ENCODE measurements at places on chromosomes 12 and 14. TPM values are rescaled to one million over a fixed set of nuclear protein-coding genes. Genes with fewer than 3 reads are reported as not detected.

GRCh38 chr14:50874757-50875156 lies 2.9 kb downstream of the ABHD12B start:
- H3K4me1 ChIP-seq: peaks cover 15% of the 10 kb centered on the region
- no peak for DNase-seq
- peaks cover 29% of the 10 kb centered on the region for H3K27me3 ChIP-seq
- H3K27ac ChIP-seq: no peak overlapping the region
- H3K36me3 ChIP-seq: no peaks in the 10 kb centered on the region

DNA sequence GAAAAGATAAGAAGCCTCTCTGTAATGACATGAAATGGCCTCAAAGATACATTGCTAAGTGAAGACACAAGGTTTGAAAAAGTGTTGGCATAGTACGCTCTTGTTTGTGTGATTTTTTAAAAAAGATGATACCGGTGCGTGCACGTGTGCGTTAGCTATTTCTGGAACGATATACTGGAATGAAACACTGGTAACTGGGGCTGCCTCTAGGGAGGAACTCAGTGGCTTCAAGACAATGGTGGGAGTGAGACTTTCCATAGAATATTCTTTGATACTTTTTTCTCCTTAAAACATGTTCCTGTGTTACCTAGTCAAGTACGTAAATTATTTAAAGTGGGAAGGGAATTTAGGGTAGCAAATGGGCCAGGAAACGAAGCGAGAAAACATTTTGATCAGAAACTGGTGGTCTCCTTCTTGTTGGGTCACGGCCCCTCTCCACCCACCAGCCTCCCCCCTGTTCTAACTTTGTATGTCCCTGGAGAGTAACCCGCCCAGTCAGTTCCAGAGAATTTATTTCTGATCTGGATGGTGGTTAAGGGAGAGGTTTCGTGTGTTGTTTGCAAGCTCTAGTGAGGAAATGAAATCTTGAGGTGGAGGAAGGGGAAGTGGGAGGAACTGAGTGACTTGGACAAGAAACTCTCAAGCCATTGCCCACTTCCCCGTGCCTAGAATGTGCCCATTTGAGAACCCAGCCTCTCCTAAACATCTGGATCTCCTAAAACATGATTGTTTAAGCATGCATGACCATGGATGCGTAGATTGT lies 6.6 kb downstream of the FGF6 start:
- no peaks in the 10 kb centered on the region for H3K4me1 ChIP-seq
- no peak for DNase-seq
- no peak overlapping the region for H3K4me3 ChIP-seq
- no peaks in the 10 kb centered on the region for H3K27me3 ChIP-seq
- H3K36me3 ChIP-seq: no peaks in the 10 kb centered on the region

GRCh38 chr14:96804895-96805294 lies 7.7 kb downstream of the VRK1 start:
- H3K4me1 ChIP-seq: peaks cover 7% of the 10 kb centered on the region
- no peak for DNase-seq
- no peak overlapping the region for H3K27ac ChIP-seq
- no peak overlapping the region for H3K4me3 ChIP-seq
- H3K27me3 ChIP-seq: no peaks in the 10 kb centered on the region

- DNase-seq: no peak
- no peak overlapping the region for H3K4me3 ChIP-seq
- no peaks in the 10 kb centered on the region for H3K4me1 ChIP-seq
- no peaks in the 10 kb centered on the region for H3K27me3 ChIP-seq
Observed at GRCh38 chr14:104941508-104942365, 17.1 kb downstream of the PLD4 start.

GRCh38 chr14:33369041-33369440 lies 430.4 kb downstream of the NPAS3 start:
- no peak overlapping the region for H3K4me3 ChIP-seq
- H3K27me3 ChIP-seq: no peaks in the 10 kb centered on the region
- DNase-seq: no peak
- no peak overlapping the region for H3K27ac ChIP-seq
- H3K4me1 ChIP-seq: no peaks in the 10 kb centered on the region

Gene RFX4
- total RNA-seq: not detected

DNA sequence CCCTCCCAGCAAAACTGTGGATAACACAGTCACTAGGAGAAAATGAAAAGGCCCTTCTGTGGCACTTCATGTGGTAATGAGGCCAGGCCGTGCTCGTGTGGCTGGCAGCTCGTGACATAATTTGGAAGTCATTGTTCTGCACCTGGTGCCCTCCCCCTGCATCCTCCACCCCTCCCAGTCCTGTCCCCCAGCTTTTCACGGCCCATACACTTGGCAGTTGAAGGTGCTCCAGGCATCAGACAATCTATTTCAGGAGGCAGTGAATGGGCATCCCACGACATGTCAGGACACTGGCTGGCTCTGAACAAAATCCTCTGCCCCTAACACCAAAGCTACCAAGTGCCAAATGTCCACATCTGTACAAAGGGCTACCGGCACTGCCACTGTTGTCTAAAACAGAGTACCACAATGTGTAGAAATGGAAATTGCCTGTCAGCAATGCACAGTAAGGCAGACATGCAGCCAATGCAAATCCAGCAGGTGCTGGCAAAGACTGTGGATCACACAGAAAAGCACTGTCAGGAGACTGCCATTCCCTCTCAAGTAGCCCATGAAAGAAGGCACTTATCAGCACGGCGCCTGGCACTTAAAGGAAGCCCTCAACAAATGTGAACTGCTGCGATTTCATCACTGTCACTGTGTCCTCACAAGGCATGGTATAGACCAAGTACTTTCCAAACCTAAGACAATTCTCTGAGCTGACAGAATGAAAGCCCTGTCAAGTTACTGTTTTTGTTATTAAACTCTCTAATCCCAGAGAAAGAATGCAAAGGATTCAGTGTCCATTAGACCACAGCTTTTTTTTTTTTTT lies 39.1 kb downstream of the CORO1C start:
- H3K4me1 ChIP-seq: peaks cover 42% of the 10 kb centered on the region
- H3K27me3 ChIP-seq: no peaks in the 10 kb centered on the region
- no peaks in the 10 kb centered on the region for H3K36me3 ChIP-seq
- no peak overlapping the region for H3K4me3 ChIP-seq

GRCh38 chr12:46886541-46887041 lies 60.8 kb upstream of the SLC38A4 start:
- no peak for DNase-seq
- H3K36me3 ChIP-seq: no peaks in the 10 kb centered on the region
- H3K27ac ChIP-seq: no peak overlapping the region
- H3K4me1 ChIP-seq: no peaks in the 10 kb centered on the region
- no peaks in the 10 kb centered on the region for H3K27me3 ChIP-seq
- no peak overlapping the region for H3K4me3 ChIP-seq

DNA sequence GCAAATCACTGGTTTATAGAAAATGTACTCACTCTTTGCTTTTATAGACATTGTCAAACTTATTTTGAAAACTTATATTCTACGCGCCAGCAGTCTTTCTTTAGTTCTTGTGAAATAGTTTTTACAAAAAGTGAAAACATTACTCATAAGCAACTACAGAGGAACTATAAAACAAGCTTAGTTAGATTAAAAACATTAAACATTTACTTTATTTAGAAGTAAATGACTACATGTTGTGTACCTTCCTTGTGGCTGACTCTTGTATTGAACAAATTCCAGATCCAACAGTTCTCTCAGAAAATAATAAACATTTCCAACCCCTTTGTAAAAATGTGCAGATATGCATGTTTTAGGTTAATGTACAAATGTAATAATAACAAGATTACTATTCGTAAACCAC lies 198.5 kb downstream of the SOX5 start:
- H3K36me3 ChIP-seq: no peaks in the 10 kb centered on the region
- no peaks in the 10 kb centered on the region for H3K27me3 ChIP-seq
- no peak for DNase-seq
- H3K4me1 ChIP-seq: no peaks in the 10 kb centered on the region

DNA sequence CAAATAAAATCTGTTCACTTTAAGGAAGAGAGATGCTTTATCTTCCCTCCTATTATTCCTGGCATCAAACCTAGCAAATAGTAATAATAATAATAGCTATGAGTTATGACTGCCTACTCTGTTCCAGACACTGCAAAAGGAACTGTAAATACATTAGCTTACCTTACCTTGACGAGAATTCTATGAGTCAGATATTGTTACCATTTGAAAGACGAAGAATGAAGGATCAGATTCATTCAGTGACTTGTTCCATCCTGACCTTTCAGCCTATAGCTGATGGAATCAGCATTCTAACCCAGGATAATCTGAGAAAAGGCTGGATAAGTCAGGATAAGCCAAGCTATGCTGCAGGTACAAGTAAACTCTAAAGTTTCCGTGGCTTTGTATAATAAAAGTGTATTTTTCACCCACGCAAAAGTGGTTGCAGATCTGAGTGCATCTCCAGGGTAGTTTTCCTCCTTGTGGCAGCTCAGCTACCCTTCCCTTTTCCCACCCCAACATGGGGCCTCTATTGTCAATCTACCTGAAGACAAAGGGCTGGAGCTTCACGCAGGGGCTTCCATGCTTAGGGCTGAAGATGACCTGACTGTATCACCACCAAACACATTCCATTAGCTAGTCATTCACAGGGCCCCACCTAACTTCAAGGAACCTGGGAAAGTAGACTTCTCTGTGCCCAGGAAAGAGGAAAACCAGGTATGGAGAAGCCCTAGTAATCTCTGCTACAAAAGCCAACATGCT lies 57.2 kb upstream of the CCND2 start:
- peaks cover 28% of the 10 kb centered on the region for H3K4me1 ChIP-seq
- H3K27me3 ChIP-seq: no peaks in the 10 kb centered on the region
- H3K36me3 ChIP-seq: no peaks in the 10 kb centered on the region
- no peak overlapping the region for H3K27ac ChIP-seq
- no peak for DNase-seq

Gene SDS
- total RNA-seq: 0.18 TPM

GRCh38 chr14:79426103-79426755 lies 785.1 kb downstream of the DIO2 start:
- no peaks in the 10 kb centered on the region for H3K36me3 ChIP-seq
- no peak overlapping the region for H3K27ac ChIP-seq
- DNase-seq: no peak
- no peaks in the 10 kb centered on the region for H3K4me1 ChIP-seq

Gene GABARAPL1
- total RNA-seq: 25.0 TPM

Gene C3AR1
- 1.2 TPM for total RNA-seq

- DNase-seq: no peak
- no peak overlapping the region for H3K4me3 ChIP-seq
- H3K36me3 ChIP-seq: no peaks in the 10 kb centered on the region
- H3K27me3 ChIP-seq: no peaks in the 10 kb centered on the region
- no peaks in the 10 kb centered on the region for H3K4me1 ChIP-seq
Observed at GRCh38 chr14:92472860-92473259, 40.7 kb upstream of the RIN3 start.

DNA sequence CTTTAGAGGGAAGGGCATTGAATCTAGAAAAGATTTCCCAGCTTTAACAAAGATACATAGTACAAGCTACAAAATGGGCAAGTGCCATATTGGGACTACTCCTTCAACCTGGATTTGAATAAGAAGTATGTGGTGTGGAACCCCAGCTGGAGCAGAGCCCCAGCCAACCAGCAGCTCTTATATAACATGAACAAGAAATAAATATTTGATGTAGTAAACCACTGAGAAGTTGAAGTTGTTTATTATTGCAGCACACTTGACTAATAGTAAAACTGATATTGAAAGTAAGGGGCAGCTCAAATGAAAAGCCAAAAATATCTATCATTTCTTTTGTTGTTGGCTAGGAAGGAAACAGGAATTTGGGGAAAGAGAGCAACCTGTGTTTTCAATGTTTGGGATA lies 701.8 kb downstream of the TMTC2 start:
- no peaks in the 10 kb centered on the region for H3K27me3 ChIP-seq
- no peak overlapping the region for H3K4me3 ChIP-seq
- H3K27ac ChIP-seq: no peak overlapping the region
- DNase-seq: no peak

Gene TAS2R43
- total RNA-seq: not detected

DNA sequence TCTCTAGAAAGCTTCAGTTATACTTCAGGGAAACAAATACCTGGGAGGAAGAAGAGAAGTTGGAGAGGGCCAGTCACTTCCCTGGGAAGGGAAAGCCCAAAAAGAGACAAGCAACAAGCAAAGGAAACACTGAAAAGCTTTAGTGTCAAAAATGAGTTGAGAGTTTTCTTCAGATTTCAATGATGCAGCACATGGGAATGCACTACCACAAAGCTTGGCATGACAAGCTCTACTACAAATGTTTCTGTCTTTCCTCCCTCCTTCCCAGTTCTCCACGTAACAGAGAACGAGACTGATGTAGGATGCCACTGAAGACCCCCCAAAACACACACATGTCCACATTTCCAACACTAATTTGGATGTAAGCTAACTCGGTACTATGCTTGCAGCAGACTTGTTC lies 26.8 kb upstream of the ADAMTS20 start:
- no peak overlapping the region for H3K27ac ChIP-seq
- H3K4me1 ChIP-seq: no peaks in the 10 kb centered on the region
- no peak for DNase-seq
- H3K4me3 ChIP-seq: no peak overlapping the region
- no peaks in the 10 kb centered on the region for H3K27me3 ChIP-seq

Gene KLHDC1
- 2.0 TPM for total RNA-seq

GRCh38 chr14:52080158-52080800 lies 11.4 kb upstream of the NID2 start:
- no peaks in the 10 kb centered on the region for H3K36me3 ChIP-seq
- H3K4me1 ChIP-seq: no peaks in the 10 kb centered on the region
- no peaks in the 10 kb centered on the region for H3K27me3 ChIP-seq
- DNase-seq: no peak
- no peak overlapping the region for H3K4me3 ChIP-seq
- no peak overlapping the region for H3K27ac ChIP-seq

GRCh38 chr12:24360907-24361306 lies 411.4 kb upstream of the SOX5 start:
- H3K4me1 ChIP-seq: no peaks in the 10 kb centered on the region
- no peaks in the 10 kb centered on the region for H3K27me3 ChIP-seq
- no peak overlapping the region for H3K4me3 ChIP-seq
- no peaks in the 10 kb centered on the region for H3K36me3 ChIP-seq
- no peak for DNase-seq

Gene GLIPR1
- 22.8 TPM for total RNA-seq

- H3K27me3 ChIP-seq: no peaks in the 10 kb centered on the region
- peaks cover 8% of the 10 kb centered on the region for H3K36me3 ChIP-seq
- H3K4me3 ChIP-seq: no peak overlapping the region
- no peak overlapping the region for H3K27ac ChIP-seq
Observed at GRCh38 chr14:90005441-90005840, 49.7 kb downstream of the TDP1 start.

GRCh38 chr14:81765651-81766275 lies 232.1 kb upstream of the SEL1L start:
- no peaks in the 10 kb centered on the region for H3K4me1 ChIP-seq
- DNase-seq: no peak
- no peak overlapping the region for H3K27ac ChIP-seq
- no peaks in the 10 kb centered on the region for H3K36me3 ChIP-seq
- H3K27me3 ChIP-seq: no peaks in the 10 kb centered on the region
- H3K4me3 ChIP-seq: no peak overlapping the region

Gene KCNC2
- total RNA-seq: not detected

Gene DLGAP5
- total RNA-seq: 36.0 TPM
